ENCODE measurements at places on chromosomes 12 and 14. TPM values are rescaled to one million over a fixed set of nuclear protein-coding genes. Genes with fewer than 3 reads are reported as not detected.

The ACVRL1 gene
- total RNA-seq = 110 TPM

The ANO2 gene
- total RNA-seq = 8.1 TPM

The CLEC1B gene
- total RNA-seq = not detected

The NTF3 gene
- total RNA-seq = 0.87 TPM

The ANO4 gene
- 0.30 TPM for total RNA-seq

DNA sequence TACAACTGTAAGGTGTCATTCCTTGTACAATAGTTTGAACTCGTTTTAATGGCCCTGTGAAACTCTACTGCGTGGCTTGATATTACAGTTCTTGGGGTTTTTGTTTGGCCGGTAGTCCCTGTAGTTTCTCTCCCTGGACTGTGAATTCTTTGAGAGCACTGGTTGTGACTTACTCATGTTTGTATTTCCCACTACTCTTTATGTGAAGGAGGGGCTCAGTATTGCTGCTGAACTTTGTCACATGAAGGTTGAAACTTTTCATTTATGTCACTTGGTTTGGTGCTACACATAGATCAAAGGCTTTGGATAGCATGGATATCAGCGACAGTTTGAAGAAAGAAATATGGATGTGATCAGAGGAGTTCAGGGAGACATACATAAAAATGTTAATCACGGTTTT lies 1.5 kb upstream of the POU6F1 start:
- ATAC-seq = no peak

DNA sequence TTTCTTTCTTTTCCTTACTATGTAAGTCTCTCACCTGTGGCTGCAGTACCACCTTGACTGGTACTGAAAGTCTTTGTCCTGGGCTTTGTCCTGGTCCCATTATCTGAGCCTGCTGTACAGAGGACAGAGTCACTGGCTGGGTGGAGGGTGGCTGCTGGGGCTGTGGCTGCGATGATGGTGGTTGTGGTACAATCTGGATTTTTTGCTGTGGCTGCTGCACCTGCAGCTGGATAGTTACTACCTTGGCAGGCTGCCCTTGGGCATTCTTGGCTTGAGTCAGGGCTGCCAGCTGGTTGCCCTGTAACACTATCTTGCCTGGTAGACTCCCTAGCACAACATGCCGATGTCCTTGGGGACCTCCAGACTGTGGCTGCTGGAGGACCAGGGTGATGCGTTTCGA lies 27.0 kb downstream of the CHD8 start:
- ATAC-seq = no peak

DNA sequence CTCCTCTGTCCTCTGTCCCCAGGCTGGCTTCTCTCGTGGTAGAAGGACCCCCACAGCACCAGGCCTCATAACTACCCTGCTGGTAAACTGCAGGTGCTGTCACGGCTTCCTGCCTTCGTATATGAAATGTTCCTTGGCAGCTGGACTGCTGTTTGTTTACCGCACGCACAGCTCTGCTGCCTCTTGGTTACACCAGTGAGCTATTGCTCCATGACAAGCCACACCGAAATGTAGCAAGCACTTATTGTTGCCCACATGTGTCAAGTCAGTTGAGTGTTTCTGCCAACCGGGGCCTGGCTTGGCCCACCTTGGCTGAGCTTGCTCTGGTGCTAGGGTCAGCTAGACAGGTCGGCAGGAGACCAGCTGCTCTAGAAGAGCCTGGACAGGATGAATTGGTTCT lies 21.7 kb upstream of the TCL1B start:
- ATAC-seq = no peak

DNA sequence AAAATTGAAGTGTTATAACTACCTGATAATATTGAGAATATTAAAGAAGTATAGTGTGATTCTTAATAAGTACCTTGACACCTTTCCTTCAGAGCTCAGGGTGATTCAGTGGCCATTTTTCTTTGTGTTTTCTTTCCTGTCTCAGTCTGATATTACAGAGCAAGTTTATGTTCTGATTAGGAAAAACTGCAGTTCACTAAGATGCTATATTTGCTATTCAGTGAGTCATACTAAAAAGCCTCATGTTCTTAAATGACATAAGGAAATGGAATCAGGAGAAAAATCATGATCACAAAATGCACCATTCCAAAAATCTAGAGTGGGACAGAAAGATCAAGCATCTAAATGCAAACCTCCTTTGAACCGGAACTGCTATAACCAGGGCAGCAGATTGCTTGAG lies 390.6 kb upstream of the ATP2B1 start:
- ATAC-seq = no peak

DNA sequence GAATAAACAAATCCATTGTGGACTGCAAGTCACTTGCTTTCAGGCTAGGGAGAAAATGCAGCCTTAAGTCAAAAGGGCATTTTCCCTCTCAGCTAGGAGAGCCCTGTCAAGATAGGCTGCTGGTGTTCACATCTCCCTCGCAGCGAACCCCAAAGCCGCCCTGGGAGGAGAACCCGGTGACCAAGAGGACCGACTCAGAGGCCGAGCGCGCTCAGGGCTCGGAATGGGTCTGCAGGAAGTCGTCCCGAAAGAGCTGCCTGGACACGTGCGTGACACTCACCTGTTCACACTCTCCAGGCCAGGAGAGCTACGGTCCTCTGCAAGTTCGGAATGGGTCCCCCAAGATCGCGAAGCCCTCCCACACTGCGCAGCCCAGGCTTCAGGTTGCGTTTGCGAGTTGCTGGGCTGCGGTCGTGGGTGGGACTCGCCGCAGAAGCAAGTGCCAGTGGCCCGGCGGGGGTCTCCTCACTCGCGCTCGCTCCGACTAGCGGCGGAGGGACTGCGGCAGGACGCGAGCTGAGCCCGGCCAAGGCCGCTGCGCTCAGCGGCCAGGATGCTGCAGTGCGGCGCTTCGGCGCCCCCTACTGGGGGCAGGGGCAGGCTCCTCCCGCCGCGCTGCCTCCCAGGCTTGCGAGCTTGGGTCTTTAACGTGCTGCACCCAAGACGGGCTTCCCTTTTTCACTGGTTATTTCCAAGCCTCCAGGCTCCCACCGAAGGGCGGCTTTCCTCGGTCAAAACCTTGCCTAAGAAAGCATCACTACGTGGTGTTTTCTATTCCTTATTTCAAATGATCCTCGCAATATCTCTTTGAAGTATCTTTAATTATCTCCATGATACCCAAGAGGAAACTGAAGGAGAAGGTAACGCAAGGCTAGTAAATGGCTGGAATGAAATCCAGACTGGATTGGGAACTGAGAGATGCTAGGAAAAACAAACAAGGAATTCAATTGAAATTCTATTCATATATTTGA lies at the start of gene RERG:
RERG (minus strand) TSS at position 503 of the 971 bp plus-strand sequence. CDS start 3,928 bp downstream, outside the sequence.
- ATAC-seq = peak; percentile 98

GRCh38 chr14:37588667-37588955 lies 6.4 kb downstream of the FOXA1 start:
- no peak for ATAC-seq

GRCh38 chr12:69342421-69342820 lies 5.8 kb upstream of the LYZ start:
- no peak for ATAC-seq

- no peak for ATAC-seq
Measured at GRCh38 chr12:48861111-48861510, 4.6 kb downstream of the RND1 start.

DNA sequence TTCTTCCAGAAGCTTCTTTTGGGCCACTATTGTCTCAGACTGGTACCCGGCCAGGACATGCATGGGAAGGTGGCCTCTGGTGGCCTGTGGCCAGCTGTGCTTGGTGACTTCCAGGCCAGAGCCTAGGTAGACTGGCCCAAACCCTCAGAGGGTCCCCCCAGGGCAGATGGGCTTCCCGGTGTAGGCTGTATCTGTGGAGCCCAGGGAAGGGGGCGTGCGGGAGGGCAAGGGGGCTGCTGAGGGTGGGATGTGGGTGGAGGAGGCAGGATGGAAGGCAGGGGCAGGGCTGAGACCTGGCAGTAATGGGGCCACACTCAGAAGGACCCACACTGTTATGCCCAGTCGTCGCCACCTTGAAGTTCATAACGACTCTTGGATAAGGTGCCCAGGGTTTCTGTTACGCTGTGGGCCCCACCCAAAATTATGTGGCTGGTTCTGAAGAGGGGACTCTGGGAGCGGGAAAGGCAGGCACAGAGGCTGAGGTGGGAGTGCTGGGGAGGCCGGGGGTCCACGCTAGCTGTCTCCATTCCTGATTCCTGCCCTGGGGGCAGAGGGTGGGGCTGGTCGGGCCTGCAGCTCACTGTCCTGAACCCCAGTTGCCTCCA lies 52.1 kb downstream of the KIF26A start:
- ATAC-seq = no peak

DNA sequence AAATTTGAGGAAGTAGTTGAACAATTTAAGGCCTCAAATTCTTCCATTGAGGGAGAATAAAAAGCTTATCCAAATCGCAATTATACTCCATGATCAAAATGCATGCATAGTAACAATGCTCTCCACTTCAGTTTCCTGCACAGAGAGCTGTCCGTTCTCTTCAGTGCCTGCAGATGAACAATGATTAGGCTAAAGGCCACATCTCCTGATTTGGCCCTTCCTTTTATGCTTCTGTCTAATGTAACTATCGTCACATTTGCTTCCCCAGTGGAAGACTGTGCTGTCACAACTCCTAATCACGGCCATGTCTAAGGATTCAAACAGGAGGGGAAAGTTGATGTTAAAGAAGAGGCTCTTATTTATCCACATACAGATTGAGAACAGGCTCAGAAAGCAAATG lies 113.6 kb upstream of the NPAS3 start:
- ATAC-seq = no peak

- ATAC-seq = no peak
Measured at GRCh38 chr12:57229046-57229633, 371 bp upstream of the SHMT2 start.

DNA sequence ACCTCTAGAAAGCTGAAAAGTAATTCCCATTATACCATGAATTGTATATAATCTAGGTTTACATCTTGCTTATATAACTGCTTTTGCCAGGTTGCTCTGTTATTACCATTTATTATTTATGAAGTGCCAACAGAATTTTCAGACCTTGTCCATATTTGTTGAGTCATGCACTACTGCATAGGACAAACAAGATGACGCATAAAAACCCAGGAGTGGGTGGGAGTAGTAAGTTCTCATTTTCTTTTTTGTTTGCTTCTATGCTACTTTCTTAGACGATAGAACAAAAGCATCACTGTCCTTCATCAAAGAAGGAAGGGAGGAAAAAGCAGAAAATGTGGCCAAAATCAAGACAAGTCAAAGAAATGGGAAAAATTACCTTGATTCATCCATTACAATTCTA lies 119.0 kb upstream of the RASSF8 start:
- ATAC-seq = no peak

DNA sequence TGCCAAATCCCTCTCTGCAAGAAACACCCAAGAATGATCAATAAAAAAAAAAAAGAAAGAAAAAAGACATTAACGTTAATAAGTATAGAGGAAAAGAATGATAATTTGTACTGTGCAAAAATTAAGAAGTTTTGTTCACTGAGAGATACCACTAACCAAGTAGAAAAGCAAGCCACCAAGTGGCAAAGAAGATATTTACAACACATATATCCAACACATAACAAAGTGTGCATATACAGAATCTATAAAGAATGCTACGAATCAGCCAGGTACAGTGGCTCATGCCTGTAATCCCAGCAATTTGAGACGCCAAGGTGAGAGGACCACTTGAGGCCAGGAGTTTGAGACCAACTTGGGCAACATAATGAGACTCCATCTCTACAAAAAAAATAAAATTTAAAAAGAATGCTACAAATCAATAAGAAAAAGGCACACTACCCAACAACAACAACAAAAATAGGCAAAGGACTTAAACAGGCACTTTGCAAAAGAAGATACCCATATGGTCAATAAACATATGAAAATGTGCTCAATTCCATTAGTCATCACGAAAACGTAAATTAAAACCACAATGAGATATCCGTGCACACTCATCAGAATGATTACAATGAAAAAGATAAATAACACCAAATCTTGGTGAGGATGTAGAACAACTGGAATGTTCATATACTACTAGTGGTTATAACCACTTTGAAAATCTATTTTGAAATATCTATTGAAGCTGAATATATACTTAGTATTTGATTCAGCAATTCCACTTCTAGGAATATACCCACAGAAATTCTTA lies 19.8 kb downstream of the GALNT4 start:
- ATAC-seq = no peak

GRCh38 chr14:104401785-104402184 lies 177.8 kb upstream of the C14orf180 start:
- ATAC-seq = no peak

DNA sequence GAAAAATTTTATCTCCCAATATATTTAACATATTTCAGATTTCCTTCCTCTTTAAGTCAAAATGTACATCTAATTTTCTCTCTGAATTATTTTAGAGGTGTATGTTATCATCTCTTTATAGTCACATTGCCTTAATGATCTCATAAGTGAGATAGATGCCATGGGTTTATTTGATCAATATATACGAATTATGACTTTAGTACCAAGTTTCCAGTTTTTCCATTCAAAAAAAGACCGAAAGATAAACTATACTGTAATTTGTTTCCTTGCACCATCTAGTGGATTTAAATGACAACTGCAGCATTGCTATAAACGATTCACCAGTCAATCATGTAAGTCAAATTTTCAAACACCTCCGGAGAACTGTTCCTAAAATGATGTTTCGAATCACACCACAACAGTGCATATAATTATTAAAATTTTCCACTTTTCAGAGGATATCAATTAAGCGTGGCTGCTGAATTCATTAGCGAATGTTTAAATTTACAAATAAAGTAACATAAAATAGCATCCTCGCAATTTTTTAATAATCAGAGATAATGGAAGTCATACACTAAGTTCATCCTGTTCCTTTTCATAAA lies 419 bp upstream of the ATXN7L3B start:
- ATAC-seq = peak; percentile 50

DNA sequence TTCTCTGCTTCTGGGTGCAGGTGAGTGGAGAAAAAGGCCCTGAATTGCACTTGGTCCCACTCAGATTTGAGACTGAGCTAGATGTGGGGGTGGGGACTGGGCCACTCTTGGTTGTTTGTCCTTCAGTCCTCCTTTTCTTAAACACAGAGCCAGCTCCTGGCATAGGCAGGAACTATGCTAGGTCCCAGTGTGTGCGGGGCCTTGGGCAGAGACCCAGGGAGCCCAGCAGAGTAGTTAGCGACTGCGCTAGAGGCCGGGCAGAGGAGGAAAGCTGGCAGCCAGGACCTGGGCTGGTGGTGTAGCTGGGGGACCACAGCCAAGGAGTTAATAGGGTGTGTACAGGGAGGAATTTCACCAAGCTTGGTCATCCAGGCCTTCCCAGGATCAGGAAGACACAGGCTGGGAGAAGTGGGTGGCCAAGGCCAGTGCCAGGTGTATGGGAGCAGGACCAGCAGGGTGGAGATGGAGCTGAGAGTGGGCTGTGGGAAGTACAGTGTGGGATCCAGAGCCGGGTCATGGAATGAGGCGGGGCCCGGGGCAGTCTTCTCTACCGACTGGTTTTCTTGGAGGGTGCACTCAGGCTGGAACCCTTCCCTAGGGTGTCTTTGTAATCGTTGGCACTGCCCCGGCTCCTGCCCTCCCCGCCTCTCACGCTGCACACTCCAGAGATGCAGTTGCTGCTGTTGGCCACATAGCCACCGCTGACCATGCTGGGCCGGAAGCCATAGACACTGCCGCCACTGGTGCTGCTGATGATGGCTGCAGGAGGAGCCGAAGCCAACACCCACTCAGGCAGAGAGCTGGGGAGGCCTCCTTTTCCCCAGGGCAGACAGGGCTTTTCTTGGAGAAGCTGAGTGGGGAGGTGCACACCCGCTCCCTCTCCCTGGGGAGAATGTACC lies 8.7 kb downstream of the KRT71 start:
- no peak for ATAC-seq

GRCh38 chr14:26344596-26344995 lies 253.2 kb downstream of the NOVA1 start:
- ATAC-seq = no peak
